Activated T-cell treated with anti-CD3 and anti-CD28 coated beads for 1 hour (primary cell): ENCODE measurements at places on chromosomes 6 and 20.
A peak's percentile ranks its signal among the peaks of the same experiment; 100 is the strongest.

DNA sequence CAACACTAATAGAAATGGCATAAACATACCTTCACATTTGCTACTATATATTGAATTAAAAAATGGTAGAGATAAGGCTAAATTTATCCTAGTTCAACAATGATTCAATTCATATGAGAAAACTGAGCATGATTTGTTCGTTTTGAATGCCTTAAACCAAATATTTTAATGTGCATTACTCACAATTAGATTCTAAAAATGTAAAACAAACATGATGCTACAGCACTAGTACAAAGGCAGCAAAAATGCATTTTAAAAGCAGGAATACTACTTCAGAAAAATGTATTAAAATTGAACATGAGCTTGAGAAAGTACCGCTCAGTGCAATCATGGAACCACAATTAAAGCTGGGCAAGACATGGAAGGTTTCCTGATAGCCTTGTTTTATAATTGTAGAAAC is 195.3 kb downstream of the KCNQ5 start:
- no peak for DNase-seq

DNA sequence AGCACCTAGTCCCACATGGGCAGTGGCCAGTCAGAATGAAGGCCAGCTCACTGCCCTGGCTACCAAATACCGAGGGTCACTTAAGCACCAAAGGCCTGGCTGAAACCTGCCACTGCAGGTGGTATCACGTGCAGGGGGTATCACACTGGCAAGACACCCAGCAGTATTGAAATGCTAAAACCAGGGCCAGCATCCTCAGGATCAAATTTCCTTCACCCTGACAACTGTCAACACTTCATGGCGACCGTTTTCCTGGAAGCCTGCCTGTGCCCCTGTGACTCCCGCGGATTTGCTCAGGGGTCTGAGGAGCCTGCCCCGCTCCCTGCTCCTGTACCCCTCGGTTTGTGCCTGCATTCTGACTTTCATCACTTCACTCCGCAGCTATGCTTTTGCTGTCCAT is 151.1 kb downstream of the TTLL2 start:
- DNase-seq: no peak

GRCh38 chr6:40249935-40250334 is 315.7 kb upstream of the MOCS1 start:
- DNase-seq: no peak

DNA sequence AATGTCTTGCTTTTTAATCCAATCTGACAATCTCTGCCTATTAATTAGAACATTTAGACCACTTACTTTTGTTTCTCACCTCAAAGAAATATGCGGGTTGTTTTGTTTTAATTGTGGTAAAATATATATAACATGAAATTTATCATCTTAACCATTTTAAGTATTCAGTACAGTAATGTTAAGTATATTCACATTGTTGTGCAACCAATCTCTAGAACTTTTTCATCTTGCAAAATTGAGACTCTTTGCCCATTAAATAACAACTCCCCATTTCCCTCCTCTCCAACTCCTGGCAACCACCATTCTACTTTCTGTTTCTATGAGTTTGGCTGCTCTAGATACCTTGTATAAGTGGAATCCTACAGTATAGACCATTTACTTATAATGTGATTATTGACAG is 13.8 kb upstream of the TCP11 start:
- no peak for DNase-seq

DNA sequence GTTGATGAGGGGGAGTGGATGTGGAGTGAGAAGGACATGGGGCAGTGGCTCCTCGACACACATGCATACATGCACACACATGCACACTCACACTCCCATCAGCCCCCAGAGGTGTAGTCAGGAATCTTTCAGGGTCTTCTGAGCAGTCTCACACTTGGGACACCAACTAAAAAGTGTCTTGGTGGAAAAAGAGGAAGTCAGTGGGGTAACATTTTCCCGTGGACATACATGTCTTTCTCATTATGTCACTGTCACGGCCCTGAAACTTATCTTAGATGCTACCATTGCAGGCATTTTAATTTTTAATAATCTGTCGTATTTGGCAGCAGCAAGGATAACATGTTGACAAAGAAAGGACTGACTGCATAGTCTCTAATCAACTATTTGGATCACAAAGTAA is 261.1 kb downstream of the ADGRG6 start:
- no peak for DNase-seq

GRCh38 chr6:23154159-23154558 is 584.8 kb downstream of the HDGFL1 start:
- no peak for DNase-seq

DNA sequence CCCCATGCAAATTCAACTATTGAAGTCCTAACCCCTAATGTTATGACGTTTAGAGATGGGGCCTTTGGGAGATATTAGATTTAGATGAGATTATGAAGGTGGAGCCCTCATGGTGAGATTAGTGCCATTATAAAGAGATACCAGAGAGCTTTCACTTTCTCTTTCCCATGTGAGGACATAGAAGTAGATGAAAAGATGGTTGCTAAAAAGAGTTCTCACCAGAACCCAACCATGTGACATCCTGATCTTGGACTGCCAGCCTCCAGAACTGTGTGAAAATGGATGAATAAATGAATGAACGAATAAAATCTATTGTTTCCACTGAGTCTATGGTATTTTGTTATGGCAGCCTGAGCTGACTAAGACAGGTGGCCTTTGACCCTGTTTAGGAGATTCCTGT is 50.6 kb upstream of the FBXO30 start:
- DNase-seq: no peak

GRCh38 chr20:6668546-6668945 is 98.9 kb upstream of the BMP2 start:
- DNase-seq: no peak

GRCh38 chr6:11929241-11929835 is 82.8 kb upstream of the HIVEP1 start:
- DNase-seq: no peak

DNA sequence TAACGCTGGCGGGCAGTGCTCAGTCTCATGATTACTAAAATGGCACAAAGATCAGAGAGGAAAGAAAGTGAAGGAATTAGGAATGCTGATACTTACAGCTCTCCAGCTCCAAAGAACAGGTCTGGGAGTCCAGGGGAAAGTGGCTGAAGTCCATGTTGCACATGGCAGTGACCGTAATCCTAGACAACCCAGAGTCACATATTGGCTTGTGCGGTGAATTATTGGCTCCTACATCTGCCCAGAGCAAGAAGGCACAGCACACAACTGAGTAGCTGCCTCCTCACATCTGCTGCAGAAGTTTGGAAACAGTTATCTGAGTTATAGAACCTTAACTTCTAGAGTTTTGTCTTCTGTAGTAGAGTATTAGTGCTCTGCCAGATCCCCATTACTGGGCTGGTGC is 47.2 kb downstream of the GABRR2 start:
- DNase-seq: no peak

- DNase-seq: no peak
These were observed 143.9 kb downstream of the BCAS1 start for GRCh38 chr20:53926428-53927028.

DNA sequence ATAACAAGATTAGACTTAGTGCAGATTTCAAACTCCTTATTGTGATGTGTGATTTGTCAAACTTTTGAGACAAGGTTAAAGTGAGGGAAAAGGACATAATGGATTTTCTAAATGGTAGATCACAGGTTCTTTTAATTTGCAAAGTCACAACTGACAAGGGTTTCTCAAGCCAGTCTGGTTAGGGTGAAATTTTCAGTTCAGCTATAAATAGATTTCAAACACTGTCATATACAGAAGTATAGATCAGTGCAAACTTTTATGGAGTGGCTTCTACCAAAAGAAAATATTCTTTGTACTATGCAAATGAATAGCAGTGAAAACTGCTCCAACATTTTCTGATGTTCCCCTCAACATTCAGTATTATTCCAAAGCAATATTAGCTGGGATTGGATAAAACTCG is 337.1 kb upstream of the MAN1A1 start:
- DNase-seq: no peak

DNA sequence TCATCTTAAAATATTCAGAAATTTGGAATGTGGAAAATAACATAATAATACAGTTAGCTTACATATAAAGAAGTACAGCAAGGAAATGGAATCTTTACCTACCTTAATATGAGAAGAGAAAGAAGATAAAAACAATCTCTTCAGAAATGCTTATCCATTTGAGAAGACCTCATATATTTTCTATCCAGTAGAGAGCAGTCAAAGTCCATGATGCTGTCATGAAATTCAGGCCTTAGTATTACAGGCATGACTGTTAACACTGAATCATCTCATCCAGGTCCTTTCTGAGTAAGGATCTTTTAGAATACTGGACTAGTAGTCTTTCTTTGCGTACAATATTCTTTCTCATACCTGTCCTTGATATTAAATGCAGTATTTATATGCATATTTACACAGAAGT is 713.4 kb downstream of the CD109 start:
- DNase-seq: no peak

GRCh38 chr6:36615018-36615761 is 21.0 kb downstream of the SRSF3 start:
- DNase-seq: no peak

GRCh38 chr6:109768485-109768884 is 77.4 kb downstream of the FIG4 start:
- no peak for DNase-seq

GRCh38 chr6:79608334-79609224 is 22.6 kb upstream of the SH3BGRL2 start:
- no peak for DNase-seq

DNA sequence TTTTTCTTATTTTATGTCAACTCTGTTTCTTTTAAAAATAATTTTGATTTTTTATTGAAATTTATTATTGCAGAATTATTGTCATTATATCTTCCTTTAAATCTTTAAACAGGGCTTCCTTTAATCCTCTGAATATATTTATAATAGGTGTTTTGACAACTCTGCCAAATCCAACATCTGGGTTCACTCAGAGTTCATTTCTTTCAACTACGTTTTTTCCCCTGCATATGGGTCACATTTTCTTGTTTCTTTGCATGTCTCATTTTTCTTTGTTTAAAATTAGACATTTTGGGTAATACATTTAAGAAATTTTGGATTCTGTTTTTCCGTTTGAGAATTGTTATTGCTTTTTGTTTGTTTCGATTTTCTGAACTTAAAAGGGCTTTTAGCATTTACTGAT is 655.1 kb upstream of the CITED2 start:
- no peak for DNase-seq

DNA sequence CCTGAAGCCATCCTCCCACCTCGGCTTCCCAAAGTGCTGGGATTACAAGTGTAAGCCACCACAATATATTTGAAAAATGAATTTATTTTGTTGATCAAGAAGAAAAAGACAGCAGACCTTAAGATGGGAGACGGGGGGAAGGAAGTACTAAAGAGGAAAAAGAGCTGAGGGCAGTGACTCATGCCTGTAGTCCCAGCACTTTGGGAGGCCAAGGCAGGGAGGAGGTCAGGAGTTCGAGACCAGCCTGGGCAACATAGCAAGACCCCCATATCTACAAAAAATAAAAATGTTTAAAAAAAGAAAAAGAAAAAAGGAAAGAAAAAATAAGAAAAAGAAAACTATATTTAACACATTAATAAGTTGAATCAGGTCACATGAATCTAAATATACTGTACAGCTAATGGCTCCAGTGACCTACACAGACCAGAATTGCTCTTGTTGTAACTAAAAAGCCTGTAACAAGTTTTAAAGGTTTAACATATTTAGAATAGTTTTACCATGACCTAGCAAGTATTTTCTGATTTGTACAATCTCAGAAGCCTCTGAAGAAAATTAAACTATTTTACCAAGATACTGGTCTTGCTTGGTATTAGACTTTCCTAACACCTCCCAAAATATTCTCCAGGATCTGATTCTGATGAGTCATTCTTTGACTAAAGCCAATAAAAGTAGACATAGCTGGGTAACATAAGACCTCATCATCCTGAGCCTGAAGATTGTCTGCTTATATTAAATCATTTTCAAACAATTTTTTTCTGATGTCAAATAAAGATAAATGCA is 4.3 kb upstream of the AKIRIN2 start:
- DNase-seq: no peak

DNA sequence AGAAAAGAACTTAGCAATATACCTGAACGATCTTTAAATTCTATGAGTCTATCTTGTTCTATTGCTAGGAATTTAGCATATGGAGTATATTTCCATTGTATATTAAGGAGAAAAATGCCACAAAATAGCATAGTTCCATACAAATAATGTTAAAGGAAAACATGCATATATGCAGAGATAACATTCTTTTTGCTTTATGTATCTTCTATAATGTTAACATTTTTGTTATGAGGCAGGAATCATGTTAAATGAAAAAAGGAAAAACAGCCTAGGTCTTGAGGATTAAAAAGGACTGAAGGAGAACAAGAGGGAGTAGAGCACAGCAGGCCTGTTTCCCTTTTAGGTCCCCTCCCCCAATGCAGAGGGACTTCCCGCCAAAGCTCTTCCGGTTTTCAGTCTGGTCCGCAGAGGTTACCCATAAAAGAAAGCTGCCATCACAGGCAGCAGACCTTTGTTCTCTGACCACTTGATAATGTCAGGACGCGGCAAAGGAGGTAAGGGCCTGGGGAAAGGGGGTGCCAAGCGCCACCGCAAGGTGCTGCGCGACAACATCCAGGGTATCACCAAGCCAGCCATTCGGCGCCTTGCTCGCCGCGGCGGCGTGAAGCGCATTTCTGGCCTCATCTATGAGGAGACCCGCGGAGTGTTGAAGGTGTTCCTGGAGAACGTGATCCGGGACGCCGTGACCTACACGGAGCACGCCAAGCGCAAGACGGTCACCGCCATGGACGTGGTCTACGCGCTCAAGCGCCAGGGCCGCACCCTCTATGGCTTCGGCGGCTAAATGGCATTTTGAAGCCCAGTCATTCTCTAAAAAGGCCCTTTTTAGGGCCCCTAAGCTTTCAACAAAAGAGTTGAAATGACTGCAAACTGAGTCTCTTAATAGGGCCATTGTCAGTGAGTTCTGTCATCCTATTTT is 108.4 kb upstream of the PRSS16 start:
- peak; percentile 30 for DNase-seq

- DNase-seq: no peak
These were observed 1.2 kb downstream of the TAB2 start for GRCh38 chr6:149318581-149319286.

GRCh38 chr6:51062166-51062722 is 243.6 kb downstream of the TFAP2B start:
- no peak for DNase-seq

- no peak for DNase-seq
These were observed 803 bp downstream of the MICB start for GRCh38 chr6:31498748-31499147.

DNA sequence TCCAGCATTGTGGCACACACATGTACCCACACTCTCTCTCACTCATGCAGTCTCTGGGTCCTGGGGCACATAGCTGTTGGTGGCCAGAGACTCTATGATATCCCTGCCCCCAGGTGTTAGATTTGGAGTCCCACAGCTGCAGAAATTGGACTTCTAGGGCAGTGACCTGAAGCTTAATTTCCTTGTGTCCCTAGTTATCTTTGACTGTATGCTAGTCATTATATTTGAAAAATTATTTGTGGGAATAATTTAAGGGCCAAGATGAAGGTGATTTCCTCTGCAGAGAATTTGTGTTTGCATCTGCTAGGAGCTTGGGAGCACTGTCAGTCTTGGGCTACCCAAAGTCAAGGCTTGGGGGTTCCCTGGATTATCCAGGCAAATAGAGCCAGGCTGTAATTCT is 50.1 kb downstream of the ZBTB9 start:
- no peak for DNase-seq
